ENCODE measurements at places on chromosomes 3 and 15.
A peak's percentile ranks its signal among the peaks of the same experiment; 100 is the strongest.

- no peak for DNase-seq
Measured at GRCh38 chr15:77033729-77034671, 36.9 kb downstream of the TSPAN3 start.

GRCh38 chr3:48852151-48852550 lies 4.5 kb upstream of the PRKAR2A start:
- DNase-seq: no peak

DNA sequence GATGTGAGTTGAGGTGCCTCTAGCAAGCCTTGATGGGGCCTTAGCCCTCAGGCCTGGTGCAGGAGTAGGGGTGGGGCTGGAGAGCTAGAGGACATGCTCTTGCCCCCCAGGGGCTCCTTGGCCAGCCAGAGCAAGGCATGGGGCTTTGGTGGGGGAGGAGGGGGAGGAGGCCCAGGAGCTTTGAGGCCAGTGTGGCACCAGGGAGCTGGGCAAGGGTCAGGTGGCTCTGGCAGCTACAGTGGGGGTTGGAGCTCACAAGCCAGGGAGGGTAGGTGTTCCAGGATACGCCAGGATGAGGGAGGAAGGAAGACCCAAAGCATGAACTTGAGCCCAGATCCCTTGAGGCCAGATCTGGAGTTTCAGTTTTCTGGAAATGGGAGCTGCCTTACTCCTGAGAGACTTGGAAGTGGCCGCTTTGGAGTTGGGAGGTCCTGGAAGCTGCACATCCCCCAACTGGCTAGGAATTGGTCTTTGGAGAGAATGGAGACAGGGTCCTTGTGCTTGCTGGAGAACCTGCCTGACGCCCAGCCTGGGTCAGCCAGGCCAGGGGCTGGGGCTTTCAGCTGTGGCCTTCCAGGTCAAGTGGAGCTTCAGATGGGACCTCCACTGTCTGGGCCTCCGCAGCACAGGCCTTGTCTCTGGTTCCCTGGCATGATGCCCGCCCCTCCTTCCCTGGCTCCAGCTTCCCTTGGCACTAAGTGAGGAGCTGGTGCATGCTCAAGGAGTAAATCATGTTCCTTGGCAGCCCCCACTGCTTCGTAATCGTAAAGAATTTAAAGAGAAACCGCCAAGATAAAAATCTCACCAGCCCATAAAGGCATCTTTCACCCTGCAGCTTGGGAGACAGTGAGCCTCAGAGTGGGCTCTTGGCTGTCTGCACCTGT lies 8.7 kb downstream of the SEMA3F start:
- peak; percentile 73 for DNase-seq

- DNase-seq: no peak
Measured at GRCh38 chr3:6516143-6516542, 344.8 kb upstream of the GRM7 start.

GRCh38 chr3:121988146-121988545 lies 33.9 kb downstream of the ILDR1 start:
- no peak for DNase-seq

DNA sequence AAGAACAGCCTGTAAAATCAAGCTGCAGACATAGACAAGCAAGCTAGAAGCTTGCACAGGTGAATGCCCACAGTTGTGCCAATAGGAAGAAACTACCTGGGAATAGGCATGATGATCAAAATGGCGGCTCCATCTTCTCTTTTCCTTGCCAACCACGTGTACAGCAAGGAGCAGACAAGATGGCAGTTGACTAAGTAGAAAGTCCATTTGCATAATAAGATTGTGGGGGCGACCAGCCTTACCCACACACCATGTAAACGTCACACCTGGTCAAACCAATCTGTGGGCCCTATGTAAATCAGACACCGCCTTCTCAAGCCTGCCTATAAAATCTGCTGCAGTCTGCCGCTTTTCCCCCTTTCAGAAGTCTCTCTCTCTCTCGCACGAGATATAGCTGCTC lies 25.1 kb upstream of the ANKRD34C start:
- DNase-seq: no peak
